NCI-H1105 (cell line): ENCODE measurements at places on chromosomes 12 and 14.

- peak; percentile 10 for DNase-seq
Measured at GRCh38 chr14:50342221-50343078, 30.3 kb downstream of the DMAC2L start.

GRCh38 chr12:51323317-51323960, 535 bp downstream of the BIN2 start:
- DNase-seq: no peak

GRCh38 chr12:127253797-127254327, 1013.1 kb upstream of the TMEM132C start:
- no peak for DNase-seq

GRCh38 chr12:77033658-77034536, 31.5 kb downstream of the E2F7 start:
- no peak for DNase-seq

GRCh38 chr12:70550180-70550577, 87.0 kb downstream of the PTPRB start:
- DNase-seq: no peak

DNA sequence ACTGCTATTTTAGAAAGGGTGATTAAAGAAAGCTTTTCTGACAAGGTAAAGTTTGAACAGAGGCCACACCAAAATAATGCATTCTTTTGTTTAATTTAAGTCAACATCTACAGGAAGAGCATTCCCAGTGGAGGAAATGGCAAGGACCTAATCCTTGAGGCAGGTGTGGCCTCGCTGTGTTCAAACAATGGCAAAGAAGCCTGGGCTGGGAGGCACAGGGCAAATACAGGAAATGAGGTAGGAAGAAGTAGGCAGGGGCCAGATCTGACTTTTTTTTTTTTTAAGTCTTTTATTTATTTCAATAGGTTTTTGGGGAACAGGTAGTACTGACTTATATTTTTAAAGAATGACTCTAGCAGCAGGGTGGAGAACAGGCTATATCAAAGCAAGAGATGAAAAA, 53.5 kb downstream of the ARMH4 start:
- no peak for DNase-seq

DNA sequence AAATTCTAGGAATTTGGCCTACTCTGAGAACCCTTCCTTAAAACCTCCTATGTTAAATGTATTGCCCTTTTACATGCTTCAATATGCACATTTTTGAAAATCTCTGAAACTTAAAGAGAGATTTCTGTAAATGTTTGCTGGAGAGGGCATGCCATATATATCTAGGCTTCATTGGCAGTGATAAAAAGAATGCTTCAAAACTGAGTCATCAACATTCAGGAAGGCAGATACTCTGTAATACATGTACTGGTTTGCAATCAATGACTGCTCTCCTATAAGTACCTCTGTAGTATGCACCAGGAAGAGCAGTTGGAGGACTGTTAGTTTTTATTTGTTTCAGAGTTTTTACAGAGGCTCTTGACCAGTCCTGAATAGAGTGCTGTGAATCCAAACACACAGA, 739.9 kb downstream of the SLC16A7 start:
- no peak for DNase-seq

GRCh38 chr14:39218171-39218769, 15.4 kb upstream of the MIA2 start:
- no peak for DNase-seq

GRCh38 chr12:570435-570920, 92.8 kb downstream of the NINJ2 start:
- DNase-seq: no peak

DNA sequence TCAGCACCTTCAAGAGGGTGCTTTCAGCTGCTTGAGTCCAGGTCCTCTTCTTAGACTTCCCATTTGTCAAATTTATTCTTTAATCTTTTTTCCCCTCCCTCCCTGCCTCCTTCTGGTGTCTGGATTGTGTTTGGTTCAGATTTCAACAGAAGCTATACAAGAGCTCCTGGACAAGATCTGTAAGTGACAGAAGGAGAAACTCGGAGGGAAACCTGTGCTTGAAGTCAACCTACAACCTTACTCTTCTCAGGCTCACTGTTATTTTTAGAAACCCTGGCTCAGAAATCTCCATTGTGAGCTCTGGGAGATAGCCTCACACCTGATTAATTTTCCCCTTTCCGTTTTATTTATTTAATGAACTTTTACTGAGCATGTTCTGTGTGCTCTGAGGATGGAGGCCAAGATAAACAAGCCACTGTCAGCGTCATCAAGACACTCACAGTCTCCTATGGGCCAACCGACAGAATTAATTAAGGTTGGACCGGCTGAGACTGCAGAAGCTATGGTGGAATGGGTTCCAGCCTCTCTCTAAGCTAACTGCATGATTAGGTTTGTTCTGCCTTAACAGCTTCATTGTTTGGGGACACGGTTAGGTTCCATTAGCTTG, 13.5 kb downstream of the PDE1B start:
- DNase-seq: no peak

DNA sequence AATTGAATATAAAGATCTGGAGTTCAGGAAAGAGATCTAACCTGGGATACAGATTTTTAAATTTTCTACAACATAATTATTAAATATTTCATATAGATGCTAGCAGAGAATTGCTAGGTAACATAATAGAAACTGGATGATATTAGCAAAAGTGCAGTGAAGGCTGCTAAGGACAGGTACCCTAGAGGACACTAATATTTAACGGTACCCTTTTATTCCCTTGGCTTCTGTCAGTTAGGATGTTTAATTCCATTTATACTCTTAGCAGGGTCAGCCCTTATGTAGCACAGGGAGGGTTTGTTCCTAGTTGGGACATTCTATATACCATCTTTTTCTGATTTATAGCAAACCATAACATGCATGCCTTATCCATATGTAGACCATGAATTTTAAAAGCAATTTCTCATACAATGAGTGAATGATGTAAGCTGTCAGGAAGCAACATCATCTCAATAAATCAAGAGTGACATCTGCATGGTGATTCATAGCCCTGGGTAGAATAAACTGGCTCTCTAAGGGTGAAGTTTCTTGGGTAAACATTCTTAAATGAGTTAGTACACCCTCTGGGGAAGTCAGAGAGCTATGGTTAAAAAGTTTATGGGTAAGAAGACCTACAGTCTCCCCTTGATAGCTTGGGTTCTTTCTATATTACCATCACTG, 404.4 kb upstream of the MGAT4C start:
- DNase-seq: no peak

- DNase-seq: no peak
Measured at GRCh38 chr12:31089072-31089471, 15.4 kb downstream of the DDX11 start.

DNA sequence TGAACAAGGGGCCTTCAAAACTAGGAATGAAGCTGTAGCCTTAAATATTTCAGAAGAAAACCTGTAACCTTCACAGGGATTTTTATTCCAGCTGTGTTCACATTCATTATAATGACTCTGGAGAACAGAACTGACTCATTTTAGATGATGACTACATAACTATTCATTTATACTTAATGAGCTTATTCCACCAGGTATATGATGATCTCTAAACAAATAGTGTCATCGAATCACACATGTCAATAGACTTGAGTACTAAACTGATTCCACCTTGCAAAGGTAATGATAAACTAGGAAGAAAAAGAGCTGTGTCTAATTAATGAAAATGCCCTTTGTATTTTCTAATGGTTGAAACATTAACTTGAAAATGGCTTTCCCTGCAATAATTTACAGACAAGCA, 433.2 kb downstream of the PDZRN4 start:
- DNase-seq: no peak

GRCh38 chr14:69093631-69094421, 59.1 kb downstream of the DCAF5 start:
- no peak for DNase-seq

- no peak for DNase-seq
Measured at GRCh38 chr12:131458931-131459772, 251.7 kb upstream of the SFSWAP start.

GRCh38 chr14:52656905-52657304, 38.5 kb downstream of the ERO1A start:
- DNase-seq: no peak

DNA sequence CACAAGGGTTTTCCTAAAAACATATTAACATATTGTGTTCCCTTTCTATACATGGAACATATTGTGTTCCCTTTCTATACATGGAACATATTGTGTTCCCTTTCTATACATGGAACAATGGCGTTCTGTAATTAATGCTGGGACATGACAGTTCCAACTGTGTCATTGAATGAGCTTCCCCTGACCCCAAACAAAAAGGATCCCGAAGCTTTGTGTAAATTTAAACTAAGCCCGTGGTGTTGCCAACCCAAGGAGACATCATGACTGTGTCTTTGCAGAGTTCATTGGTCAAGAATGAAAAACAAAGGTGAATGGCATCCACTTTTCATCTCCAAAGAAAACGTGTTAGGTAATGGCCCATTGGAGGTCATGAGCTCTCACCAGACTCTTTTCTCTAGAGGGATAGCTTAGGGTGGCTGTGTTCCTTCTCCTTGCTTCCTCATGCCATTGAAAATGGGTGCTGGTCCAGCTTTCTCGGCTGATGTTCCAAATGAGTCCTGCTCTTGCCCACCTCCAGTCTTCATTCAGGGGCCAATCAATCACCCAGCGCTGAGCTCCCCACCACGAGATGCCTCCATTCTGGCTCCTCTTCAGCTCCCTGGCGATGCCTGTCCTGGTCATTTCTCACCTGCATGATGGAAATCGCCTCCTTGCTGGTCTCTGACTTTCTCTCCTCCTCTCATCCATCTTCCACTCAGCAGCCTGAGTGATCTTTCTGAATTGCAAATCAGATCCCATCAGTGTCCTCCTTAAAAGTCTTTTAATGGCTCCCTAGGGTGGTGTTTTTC, 156.1 kb downstream of the VRK1 start:
- DNase-seq: no peak

GRCh38 chr14:30553311-30553989, 5.5 kb upstream of the G2E3 start:
- no peak for DNase-seq
